Activated T-helper 1 cell treated with anti-CD3 and anti-CD28 coated beads, Interleukin-12 subunit alpha, Interleukin-12 subunit beta, Interleukin-2, Interleukin-4 antibody, amounts not matched to agents 30 ng/mL and 10 ng/mL and 1 ng/mL, durations not matched to agents 14 hours and 24 hours and 36 hours (primary cell): ENCODE measurements at places on chromosomes 1 and 21. TPM values are rescaled to one million over a fixed set of nuclear protein-coding genes. Genes with fewer than 3 reads are reported as not detected.

Gene SPATA46
- not detected in 2 replicates for total RNA-seq

Gene HTR6
- not detected in 2 replicates for total RNA-seq

Gene TRIM17
- total RNA-seq: 1.4 and 1.7 TPM in 2 replicates

Gene KRTAP7-1
- total RNA-seq: not detected in 2 replicates

Gene FOXE3
- total RNA-seq: not detected in 2 replicates

Gene KCND3
- not detected in 2 replicates for total RNA-seq

Gene CDK18
- 0.21 and 0.47 TPM in 2 replicates for total RNA-seq

Gene LRRC71
- total RNA-seq: not detected in 2 replicates
